Activated T-helper 9 cell treated with anti-CD3 and anti-CD28 coated beads, Interleukin-2, amount 50 U/mL, for 16 hours (primary cell): ENCODE measurements at places on chromosomes 6 and 20.

GRCh38 chr20:35340436-35340835 lies 48.2 kb upstream of the FAM83C start:
- DNase-seq, result no peak

- DNase-seq, result no peak
Measured at GRCh38 chr6:44071670-44072451, 55.4 kb downstream of the MRPL14 start.

DNA sequence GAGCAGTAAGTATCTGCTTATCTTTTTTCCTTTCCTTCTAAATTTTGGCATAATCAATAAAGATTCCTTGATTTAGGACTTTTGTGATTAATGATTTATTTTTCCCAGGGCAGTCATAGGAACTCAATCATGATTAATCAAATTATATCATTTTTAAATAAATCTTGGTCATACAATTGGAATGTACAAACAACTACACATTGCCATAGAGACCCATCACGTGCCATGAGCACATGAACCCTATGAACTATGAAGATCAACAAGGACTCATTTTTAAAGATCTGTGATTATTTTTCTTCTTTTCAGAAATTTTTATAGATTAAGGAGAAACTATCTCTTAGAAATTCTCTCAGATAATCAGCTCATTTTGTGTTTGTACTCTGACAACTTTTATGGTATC lies 622.4 kb downstream of the BCKDHB start:
- DNase-seq, result no peak

- DNase-seq, result no peak
Measured at GRCh38 chr6:117986396-117986795, 79.3 kb downstream of the SLC35F1 start.

- DNase-seq, result no peak
Measured at GRCh38 chr6:125253881-125254280, 47.9 kb downstream of the HDDC2 start.

DNA sequence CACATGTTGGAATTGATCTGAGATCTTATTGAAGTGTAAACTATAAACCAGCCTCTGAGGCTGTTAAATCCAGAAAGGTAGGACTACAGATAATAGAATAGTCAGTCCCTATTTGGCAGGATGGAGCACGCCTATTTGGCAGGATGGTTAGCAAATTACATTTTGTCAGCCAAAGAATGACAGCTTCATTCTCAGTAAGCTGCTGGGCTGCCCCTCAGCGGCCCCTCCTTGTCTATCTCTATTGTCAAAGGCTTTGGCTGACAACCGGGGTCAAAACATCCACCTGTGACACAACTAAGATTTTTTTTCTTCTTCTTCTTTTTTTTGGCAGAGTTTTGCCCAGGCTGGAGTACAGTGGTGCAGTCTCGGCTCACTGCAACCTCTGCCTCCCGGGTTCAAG lies 123.4 kb upstream of the ECI2 start:
- DNase-seq, result no peak

- no peak for DNase-seq
Measured at GRCh38 chr20:5400164-5400762, 83.5 kb upstream of the PROKR2 start.

DNA sequence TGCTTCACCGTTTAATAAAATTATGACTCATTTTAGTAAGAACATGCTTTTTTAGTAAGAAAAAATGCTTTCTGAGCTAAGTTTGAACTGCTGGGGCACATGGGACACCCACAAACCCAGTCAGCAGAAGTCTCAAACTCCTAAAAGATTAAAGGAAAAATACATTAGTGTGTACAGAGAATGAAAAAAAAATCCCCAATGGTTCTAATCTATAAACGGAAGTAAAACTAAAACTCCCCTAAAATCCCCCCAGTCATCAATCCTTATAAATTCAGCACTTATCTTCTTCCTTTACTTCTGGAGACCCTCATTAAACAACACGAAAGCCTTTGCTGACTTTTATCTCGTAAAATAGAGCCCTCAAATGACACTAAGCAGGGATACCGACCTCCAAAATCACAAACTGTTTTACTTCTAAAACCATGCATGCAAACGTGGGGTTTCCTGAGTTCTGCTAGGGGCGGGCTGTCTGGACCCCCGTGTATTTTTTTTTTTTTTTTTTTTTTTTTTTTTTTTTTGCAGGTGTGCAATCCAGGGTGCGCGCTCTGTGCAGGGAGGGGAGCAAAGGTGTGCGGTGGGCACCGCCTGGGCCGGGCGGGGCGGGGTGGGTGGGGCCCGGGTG lies 1.1 kb upstream of the MYB start:
- DNase-seq, result no peak

DNA sequence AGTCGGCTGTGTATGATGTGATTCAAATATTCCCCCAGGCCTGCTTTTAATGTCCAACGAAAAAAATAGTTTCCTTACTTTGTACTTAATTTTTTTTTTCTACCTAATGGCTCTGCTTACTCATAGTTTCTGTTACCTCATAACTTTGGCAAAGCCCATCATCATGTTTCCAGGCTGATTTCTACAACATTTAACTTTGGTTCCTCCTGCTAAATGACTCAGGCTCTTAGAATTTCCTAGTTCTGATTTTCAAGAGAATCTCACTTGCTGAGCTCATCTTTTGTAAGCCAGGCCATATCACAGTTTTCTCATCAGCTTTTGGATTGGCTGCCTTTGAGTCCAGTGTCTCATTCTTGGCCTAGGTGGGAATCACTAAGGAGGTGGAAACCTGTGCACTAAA lies 323.1 kb downstream of the HDGFL1 start:
- DNase-seq, result no peak

- no peak for DNase-seq
Measured at GRCh38 chr6:151998784-151999183, 191.3 kb downstream of the ESR1 start.

DNA sequence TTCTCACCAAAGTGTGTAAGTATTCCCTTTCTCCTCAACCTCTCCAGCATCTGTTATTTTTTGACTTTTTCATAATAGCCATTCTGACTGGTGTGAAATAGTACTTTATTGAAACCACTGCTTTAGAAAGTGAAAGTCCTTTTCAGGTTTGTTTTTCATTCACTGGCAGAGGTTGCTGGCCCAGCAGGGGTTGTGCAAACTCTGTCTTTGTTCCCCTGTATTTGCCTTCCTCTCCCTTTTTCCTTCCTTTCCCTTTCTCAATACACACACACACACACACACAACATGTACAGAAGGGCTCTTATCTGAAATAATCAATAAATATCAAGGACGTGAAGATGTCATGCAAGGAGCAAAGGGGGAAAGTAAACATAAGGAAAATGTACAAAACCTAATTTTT lies 99.8 kb downstream of the LY86 start:
- DNase-seq, result no peak

- DNase-seq, result no peak
Measured at GRCh38 chr20:60817891-60818290, 434.2 kb upstream of the CDH4 start.

GRCh38 chr20:32029561-32029960 lies 19.3 kb downstream of the CCM2L start:
- no peak for DNase-seq

DNA sequence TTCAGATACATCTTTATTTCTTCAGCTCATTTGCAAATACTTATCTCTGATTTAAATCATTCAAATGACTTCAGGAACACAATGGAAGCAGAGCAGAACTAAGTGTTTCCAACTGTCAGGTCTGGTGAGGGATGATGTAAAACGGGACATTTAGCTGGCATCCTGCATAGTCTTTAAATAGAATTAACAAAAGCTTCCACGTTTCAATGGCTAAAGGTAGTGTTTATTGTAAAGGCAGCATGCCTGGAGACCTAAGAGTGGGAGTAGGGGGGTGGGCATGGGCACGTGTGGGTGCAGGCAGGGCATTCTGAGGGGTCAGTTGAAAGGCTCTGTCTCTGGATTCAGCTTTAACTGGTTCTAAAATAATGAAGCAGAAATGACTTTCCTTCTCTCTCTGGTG lies 174.9 kb downstream of the PLCB1 start:
- DNase-seq, result no peak

- DNase-seq, result no peak
Measured at GRCh38 chr6:125793863-125794262, 3.1 kb downstream of the NCOA7 start.

GRCh38 chr20:49823152-49823847 lies 10.7 kb downstream of the SLC9A8 start:
- no peak for DNase-seq

DNA sequence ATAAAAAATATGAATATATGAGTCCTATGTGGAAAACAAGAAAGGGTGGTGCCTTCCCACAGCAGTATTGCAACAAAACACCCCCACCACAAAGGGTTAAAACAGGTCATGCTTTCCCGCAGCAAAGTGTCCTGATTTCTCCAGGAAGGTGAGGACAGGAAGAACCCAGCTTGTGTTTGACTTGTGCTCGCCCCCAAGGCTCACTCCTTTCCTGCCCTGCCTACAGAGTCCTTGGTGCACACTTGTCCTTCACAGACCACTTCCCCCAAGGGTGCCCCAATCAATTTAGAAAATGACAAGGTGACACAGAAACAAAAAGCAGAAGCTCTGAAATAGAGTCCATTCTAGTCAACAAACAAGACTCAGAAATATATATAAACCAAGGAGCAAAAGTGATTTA lies 237.4 kb downstream of the PTPRK start:
- DNase-seq, result no peak

DNA sequence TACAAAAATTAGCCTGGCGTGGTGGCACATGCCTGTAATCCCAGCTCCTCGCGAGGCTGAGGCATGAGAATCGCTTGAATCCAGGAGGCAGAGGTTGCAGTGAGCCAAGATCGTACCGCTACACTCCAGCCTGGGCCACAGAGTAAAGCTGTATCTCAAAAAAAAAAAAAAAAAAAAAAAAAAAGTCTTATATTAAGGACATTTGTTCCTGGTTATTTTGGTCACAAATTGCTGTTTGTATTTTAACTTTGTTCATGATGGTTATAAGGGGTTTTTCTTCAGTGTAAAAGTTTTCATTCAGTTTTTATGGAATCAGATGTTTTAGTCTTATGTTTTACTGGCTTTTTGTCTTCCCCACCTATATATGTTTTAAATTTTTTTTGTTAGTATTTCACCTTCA lies 13.9 kb downstream of the FILIP1 start:
- DNase-seq, result no peak

DNA sequence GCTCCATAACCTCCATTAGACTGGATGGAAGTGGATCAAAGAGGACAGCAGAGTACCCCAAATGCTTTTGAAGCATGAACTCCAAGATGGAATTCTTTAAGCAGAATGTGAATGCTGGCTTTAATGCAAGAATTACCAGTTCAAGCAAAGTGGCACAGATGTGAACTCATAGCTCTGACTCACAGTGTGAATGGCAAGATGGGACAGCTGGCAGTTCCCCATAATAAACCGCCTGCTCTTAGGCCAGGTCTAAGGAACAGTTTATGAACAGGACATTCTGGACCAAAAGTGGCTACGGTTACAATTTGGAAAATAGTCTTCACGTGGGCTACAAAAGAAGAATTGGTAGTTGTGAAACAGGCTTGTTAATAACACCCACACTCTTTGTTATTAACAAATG lies 76.5 kb downstream of the SPTLC3 start:
- no peak for DNase-seq

GRCh38 chr6:11258260-11259237 lies 26.1 kb upstream of the NEDD9 start:
- DNase-seq, result no peak

- DNase-seq, result peak; percentile 18
Measured at GRCh38 chr20:362271-363254, 15.7 kb downstream of the NRSN2 start.
